MG63 (cell line): ENCODE measurements at places on chromosomes 4 and X.
A peak's percentile ranks its signal among the peaks of the same experiment; 100 is the strongest.

DNA sequence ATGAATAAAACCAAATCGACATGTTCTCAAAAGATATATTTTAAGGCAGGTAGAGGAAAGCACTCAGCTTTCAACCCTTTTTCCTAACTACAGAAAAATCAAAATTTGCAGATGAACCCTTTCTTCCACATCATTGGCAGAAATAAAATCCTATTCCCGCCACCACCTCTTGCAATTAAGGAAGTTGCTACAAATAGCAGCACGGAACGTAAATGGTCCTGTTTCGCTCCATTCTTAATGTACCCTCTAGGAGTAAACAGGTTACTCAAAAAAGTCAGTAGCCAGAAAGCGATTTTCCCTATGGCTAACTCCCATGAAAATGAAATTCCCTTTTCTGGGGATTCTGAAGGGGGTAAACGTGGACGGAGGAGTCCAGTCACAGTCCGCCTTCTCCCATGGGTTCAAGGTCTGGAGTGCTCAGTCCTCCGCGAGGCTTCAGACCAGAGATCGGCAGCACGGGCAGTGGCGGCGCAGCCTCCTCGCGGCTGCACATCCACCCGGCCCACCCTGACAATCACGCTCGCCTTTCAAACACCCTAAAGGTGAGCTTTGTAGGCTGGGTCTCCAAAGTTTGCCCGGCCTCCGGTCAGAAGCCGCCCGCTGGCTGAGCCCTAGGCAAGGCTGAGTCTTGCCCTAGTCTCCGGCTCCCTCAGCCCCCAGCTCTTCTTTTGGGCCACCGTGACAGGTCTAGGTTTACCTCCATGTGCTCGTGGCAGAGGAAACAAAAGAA lies 1.8 kb downstream of the ATP11C start:
- DNase-seq, result peak; percentile 27

- DNase-seq, result no peak
These were observed 720 bp upstream of the STK26 start for GRCh38 chrX:132022198-132022966.

- no peak for DNase-seq
These were observed 203.4 kb downstream of the CHIC1 start for GRCh38 chrX:73766431-73766795.

GRCh38 chrX:38102240-38102639 lies 95.9 kb downstream of the SYTL5 start:
- no peak for DNase-seq

DNA sequence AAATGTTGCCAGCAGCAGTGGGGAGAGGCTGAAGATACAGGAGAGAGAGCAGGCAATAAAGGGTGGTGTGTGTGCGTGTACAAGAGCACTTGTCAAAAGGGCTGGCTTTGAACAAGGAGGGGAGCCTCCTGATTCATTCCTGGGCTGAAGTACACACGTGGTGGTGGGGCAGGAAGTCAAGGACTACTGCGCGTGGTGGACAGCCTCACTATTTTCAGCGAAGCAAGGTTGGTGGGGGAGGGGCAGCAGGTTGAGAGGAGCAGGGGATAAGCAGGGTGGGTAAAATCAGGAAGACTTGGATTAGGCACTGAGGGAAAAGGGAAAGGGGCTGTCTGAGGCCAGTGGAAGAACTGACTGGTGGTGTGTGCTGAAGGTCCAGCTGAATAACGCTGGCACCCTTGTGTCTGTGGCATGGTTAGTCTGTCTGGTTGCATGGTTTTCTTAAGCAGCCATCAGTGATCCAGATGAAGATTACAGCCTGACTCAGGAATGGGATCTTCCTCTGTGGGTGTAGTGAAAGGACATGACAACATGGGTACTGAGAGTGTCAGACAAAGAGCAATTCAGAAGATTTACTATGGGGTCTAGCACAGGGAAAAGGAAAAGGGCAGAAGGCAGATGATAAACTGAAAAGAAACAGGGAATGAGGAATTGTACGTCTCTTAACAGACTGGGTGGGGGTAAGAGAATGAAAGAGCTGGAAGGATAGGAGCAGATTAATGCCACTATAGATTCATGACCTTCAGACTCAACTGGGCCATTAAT lies 149.8 kb downstream of the CHM start:
- no peak for DNase-seq

GRCh38 chrX:110192516-110192915 lies 125.4 kb downstream of the AMMECR1 start:
- no peak for DNase-seq

DNA sequence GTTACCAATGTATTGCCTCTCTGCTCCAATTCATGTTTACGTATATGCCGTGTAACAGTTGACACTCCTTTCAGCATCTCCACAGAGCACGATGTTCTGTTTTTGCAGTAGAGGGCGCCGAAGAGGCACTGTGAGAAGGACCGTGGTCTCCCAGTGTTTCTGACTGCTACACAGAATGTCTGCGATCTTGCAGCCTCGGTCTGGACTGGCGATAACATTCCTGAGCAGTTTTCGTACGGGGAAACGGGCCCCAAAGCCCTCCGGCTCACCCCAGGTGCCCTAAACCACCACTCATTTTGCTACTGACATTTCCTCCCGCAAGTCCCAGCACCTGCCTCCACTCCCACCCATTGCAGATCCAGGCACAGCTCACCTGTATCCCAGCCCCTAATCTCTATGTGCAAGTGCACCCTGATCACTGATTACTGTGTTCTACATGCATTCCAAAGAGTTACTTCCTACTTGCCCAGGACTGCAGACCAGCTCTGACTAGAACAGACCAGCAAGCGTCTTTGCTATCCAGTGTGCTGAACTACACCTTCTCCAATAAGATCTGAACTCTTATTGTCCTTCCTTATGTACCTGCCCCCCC lies 12.4 kb upstream of the NFXL1 start:
- peak; percentile 22 for DNase-seq

- no peak for DNase-seq
These were observed 708 bp downstream of the BCLAF3 start for GRCh38 chrX:19990151-19990555.

- no peak for DNase-seq
These were observed 83.6 kb downstream of the NBDY start for GRCh38 chrX:56812515-56813105.

DNA sequence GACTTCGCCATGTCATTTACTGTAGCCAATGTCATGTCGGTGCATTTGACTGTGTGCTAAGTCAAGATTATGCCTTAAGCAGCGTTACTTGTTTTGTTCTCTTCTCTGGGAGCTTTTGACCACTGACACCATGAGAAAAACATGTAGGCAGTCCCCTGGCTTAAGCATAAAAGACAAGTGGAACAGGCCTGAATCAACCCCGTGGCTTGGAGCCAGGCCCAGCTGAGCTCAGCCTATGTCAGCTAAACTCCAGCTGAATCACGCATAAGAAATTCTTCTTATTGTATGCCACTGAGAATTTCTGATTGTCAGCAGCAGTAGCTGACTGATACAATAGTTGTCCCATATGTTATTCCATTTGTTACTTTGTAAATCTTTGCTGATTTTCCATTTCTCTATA lies 261.9 kb downstream of the CBLL2 start:
- peak; percentile 92 for DNase-seq

DNA sequence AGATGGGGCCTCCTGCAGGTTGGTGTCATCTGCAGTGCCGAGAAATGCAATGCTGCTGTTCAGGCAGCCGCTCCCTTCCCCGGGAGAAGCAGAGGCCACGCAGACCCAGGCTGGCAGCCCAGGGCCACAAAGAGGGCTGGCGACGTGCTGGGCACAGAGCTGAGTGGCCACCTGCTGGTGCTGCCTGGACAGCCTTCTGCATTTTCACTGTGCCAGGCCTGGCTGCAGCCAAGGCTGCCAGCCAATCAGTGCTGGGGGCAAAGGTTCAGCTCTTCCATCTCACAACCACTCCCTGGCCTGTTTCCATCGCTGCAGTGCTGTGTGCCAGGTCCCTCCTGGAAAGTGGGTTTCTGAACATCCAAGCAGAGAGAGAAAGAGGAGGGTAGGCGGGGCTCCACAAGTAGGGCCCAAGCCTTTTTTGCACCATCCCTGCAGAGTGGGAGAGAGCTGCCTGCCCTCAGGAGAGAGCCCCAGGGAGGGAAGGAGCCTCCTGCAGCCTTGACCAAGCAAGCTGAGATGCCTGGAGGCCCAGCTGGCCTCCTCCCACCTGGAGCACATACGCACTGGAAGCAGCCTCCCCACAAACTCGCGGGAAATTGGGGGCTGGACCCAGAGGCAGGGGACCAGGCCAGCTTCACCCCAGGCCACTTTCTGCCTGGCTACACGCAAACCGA lies 20.1 kb downstream of the ADRA2C start:
- peak; percentile 82 for DNase-seq

- DNase-seq, result no peak
These were observed 950.2 kb upstream of the SLIT2 start for GRCh38 chr4:19301527-19301926.

DNA sequence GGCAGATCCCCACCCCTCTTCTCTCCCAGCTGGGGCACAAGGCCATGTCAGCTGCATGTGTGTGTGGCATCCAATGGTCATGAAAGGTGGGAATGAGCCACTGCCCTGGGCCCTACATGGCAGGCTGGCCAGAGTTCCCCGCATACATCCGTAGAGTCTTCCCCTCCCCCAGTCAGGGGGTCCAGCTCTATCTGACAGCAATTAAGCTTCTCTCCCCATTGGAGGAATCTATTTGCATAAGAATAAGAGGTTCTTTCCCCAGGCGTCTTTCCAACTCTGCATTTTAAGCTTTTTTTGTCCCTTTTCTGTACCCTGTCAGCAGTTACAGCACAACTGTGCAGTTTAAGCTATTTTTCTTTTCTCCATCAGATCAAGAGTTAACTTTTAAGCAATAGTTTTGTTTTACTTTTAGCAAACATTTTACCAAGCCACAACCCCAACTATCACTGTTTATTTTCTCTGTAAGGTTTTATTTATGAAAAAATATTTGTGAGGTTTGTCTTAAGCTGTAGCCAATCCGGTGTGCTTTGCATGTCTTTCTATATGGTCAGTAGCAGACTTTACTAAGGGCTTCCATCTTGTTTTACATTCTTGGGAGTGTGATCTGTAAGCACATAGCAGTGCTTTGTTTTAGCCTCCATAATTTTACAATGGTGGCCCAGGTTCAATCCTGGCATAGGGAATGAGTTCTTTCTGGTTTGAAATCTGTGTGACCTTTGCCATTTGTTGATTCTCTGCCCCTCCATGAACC lies 28.7 kb downstream of the NLRP2B start:
- no peak for DNase-seq

DNA sequence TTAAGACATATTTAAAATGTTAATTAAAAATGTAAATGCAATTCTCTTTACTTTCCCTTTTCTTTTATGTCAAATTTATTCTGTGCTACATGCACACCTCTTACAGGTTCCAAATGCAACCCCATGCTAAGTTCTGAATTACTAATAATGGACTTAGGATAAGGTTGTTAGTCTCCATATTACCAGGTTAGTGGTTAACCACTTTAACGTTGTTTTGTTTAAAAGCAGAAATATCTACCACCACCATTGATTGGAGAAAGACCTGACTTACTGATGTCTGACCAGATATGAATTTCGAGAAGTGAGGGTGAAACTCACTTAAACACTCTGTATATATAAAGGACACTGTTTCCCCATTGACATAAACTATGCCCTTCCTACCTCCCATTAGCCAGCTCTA lies 6.9 kb upstream of the TRPC3 start:
- no peak for DNase-seq

GRCh38 chr4:37922328-37922727 lies 31.4 kb downstream of the TBC1D1 start:
- DNase-seq, result no peak

GRCh38 chrX:95612350-95612749 lies 1072.3 kb upstream of the DIAPH2 start:
- no peak for DNase-seq

GRCh38 chrX:48573690-48574269 lies 504 bp upstream of the RBM3 start:
- no peak for DNase-seq

DNA sequence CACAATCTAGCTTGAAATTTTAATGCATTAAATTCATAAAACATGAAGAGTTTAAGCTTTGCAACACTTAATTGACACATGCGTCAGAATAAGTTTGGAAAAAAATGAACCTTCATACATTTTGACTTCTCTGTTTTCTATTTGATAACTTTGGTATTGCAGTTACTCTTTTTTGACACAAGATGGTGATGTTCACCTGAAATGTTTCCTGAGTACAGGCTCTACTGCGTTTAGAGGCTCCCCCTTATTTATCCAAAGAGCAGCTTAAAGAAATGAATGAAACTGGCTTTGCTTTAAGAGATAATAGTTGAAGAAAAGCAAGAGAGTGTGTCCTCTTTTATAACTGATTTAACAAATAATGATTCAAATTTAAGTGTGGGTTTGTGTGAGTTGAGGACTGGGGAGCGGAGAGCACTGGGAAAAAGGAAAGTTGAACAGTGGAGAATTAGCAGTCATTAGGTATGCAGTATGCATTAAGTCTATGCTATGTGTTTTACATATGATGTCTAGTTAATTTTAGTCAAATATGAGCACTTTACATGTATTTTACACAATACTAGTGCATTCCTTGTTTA lies 180.6 kb upstream of the NUDT6 start:
- DNase-seq, result no peak

DNA sequence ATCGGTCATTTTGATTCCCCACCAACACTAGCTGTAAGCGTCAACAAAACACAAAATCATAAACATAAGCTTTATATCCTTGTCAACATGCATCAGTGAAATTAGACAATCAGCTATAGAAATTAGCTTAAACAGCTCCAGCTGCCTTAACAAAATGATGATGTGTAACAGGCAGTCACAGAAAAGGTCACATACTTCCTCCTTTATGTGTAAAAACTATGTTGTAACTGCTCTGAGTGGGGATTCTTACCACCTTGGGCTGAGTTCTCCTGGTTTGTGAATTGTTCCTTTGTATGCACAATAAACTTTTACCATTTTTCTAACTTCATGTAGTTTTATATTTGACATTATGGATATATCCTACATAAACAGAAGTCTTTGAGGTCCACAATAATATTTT lies 73.9 kb upstream of the MAP9 start:
- DNase-seq, result no peak

DNA sequence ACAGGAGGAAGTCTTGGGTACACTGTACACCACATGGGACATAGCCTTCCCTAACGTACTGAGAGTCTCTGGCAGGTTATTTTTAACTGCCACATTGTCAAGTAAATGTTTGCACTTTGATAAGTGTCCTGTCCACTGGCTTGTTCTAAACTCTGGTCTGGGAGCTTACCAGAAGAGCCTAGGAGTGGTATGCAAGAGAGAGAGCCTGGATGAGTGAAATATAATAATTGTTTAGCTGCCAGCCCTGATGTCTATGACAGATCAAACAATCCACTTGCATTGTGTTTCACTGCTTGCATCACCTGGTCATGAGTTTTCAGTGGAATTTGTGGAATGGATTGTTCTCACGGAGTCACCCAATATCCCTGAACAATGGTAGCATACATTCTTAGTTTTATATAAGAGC lies 91.6 kb downstream of the SHROOM3 start:
- no peak for DNase-seq

DNA sequence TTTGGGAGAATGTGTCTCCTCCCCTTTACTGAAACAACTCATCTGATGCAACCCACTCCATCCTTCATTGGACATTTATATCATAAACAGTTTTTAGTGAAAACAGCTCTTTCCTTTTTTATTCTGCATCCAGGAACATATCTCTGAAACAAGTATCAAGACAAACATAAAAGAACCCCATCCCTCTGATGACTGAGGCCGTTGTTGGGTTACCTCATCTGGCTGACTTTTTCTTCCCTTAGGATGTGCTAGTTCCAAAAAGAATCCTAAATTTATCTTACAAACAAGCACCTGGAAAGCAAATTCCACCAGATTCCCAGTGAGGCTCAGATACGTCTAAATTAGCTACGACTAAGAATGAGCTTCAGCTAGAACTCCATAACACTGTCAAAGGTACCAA lies 483.7 kb upstream of the INTU start:
- no peak for DNase-seq
